ENCODE measurements at places on chromosomes 5 and 9. TPM values are rescaled to one million over a fixed set of nuclear protein-coding genes. Genes with fewer than 3 reads are reported as not detected.

DNA sequence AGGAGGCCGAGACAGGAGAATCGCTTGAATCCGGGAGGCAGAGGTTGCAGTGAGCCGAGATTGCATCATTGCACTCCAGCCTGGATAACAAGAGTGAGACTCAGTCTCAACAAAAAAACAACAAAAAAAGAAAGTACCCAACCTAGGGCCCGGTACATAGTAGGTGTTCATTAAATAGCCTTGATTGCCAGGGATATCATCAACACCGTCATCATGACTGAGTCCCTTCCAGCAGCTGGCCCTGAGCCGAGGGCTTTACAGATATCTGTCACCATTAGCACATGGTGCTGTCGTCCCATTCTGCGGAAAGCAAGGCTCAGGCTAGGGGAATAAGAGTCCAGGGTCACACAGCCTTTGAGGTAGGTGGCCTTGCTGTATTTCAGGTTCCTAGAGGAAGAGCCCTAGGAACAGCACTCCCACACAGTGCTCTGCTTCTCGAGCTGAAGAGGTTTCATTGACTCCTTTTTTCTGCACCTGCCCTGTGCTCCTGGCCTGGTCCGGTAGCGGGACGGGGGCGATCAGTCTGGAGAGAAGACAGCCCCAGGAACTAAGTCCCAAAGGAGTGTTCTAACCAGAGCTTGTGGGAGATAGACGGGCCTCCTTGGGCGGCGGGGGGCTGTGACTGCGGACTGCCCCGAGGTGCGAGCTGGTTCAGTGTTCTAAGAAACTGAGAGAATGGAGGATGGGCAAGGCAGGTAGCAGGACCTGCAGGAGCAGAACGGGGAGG, 48.2 kb downstream of the CXXC5 start:
- H3K4me3 ChIP-seq = no peak overlapping the region
- peaks cover 30% of the 10 kb centered on the region for H3K4me1 ChIP-seq
- H3K27ac ChIP-seq = peak overlapping the region; percentile 77
- H3K27me3 ChIP-seq = no peaks in the 10 kb centered on the region
- H3K36me3 ChIP-seq = no peaks in the 10 kb centered on the region

DNA sequence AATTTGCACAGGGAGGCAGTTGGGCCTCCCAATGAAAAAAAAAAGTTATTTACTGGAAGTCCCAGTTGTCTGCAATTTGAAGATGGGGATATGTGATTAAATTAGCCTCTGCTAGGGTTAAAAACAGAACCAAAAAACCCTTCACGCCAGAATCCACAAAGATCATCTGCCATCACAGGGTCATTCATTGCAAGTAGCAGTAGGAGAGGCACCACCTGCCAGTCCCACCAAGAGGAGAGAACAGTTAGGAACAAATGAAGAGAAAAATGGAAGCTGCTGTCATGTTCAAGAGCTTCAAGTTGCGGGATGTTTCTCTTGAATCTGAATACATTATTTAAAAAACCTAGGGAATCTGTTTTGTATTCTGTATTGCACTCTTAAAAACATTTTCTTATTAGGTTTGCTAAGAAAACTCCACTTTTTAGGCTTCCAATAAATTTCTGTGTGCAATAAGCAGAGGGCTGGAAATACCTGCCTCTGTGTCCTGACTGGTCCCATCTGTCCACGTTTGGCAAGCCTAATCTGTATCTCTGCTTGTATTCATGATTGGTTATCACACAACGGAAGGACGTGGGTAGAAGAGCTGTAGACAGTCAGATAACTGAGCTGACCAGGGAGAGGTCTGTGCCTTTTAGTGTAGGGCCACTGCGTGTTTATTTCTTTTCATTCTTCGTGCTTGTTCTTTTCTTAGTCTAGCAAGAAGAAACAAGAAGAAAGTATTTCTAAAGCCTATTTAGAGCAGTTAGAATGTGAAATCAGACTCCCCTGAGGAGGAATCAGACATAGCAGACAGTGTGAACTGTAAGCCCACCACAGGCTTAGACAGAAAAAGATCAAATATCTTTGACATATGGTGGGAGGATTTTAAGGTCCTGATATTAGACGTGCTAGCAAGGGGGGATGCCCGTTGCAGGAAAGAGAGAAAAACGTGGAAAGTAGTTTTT, 630.6 kb upstream of the SEMA6A start:
- no peak for DNase-seq
- H3K27ac ChIP-seq = no peak overlapping the region
- H3K27me3 ChIP-seq = no peaks in the 10 kb centered on the region
- no peaks in the 10 kb centered on the region for H3K36me3 ChIP-seq
- no peaks in the 10 kb centered on the region for H3K4me1 ChIP-seq

- H3K4me1 ChIP-seq = peaks cover 4% of the 10 kb centered on the region
- H3K27me3 ChIP-seq = no peaks in the 10 kb centered on the region
- H3K4me3 ChIP-seq = no peak overlapping the region
- peaks cover 4% of the 10 kb centered on the region for H3K36me3 ChIP-seq
These were observed 184.0 kb downstream of the PBX3 start for GRCh38 chr9:125931211-125931610.

DNA sequence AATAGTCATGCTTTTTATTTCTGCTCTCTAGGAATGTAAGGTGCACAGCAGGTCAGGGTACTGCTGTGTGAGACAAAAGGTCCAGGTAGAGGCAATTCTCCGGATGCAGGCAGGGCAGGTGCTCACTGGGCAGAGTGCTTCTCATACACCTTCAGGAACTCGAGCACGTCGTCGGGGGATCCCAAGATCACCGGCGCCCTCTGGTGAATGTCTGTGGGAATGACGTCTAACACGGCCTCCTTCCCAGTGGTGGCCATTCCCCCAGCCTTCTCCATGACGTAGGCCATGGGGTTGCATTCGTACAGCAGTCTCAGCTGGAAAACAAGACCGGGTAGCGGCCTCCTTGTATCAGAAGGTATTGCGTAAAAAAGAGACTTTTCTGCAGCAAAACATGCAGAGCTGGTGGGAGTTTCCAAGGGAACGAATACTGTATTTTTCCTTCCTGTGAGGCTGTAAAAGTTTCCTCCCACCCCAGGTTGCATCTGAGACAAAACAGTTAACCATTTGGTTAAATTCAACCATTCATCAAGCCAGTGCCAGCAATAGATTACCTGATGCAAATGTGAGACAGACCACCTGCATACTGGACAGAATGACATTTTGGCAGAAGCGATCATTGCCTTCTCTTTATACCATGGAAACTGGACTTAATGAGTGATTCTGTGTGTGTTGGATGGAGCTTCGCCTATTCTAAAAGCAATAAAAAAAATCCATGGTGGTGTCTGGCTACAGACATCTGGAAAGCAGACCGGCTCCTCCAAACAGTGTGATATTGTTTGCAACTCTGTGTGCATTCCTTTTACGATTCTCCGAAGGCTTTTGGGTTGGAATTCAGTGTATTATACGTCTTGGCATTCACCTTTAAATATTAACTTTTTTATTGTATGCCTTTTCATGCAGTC, 9.9 kb upstream of the FBP2 start:
- no peaks in the 10 kb centered on the region for H3K4me1 ChIP-seq
- DNase-seq = peak; percentile 80
- no peaks in the 10 kb centered on the region for H3K36me3 ChIP-seq

GRCh38 chr5:177393206-177393765, 7.2 kb downstream of the PFN3 start:
- DNase-seq = no peak
- peaks cover 12% of the 10 kb centered on the region for H3K27me3 ChIP-seq
- H3K4me1 ChIP-seq = no peaks in the 10 kb centered on the region
- no peaks in the 10 kb centered on the region for H3K36me3 ChIP-seq
- H3K27ac ChIP-seq = no peak overlapping the region

DNA sequence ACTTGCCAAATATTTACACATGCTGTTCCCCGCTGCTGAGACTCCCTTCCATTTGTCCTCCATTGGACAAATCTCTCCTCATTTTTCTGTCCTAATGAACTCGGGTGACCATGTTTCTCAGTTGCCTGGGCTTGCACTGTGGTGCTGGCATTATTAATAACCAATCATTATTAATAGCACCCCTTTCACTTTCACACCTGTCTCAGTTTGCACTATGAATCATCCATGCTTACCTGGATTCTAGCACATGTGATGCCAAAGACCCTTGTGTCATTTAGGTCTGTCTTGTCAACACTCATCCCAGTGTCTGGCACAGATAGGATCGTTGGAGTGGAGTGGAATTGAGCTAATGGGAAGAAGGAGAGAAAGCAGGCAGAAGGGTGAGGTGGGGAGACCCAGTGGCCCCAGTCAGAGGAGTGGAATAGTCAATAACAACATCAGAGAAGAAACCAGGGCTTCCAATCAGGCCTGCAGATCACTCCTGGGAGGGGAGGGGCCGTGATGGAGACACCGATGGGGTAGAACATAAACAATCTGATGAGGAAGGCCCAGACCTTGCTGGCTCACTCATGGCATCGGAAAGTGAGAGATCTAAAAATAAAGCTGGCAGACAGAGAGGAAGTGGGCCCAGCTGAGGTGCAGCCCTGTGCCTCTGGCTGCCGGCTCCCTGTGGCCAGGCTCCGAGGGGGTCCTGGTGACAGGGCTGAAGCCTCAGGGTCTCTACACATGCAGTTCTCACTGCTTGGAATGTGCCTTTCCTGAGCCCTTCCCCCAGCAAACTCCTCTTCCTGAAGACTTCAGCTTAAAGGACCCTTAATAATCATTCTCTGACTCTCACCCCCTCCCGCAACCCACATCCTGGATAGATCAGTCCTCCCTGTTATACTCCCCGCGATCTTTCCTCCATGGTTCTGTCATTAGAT, 33.5 kb upstream of the CRB2 start:
- DNase-seq = no peak
- H3K36me3 ChIP-seq = no peaks in the 10 kb centered on the region
- no peaks in the 10 kb centered on the region for H3K4me1 ChIP-seq
- H3K27ac ChIP-seq = no peak overlapping the region
- no peaks in the 10 kb centered on the region for H3K27me3 ChIP-seq

DNA sequence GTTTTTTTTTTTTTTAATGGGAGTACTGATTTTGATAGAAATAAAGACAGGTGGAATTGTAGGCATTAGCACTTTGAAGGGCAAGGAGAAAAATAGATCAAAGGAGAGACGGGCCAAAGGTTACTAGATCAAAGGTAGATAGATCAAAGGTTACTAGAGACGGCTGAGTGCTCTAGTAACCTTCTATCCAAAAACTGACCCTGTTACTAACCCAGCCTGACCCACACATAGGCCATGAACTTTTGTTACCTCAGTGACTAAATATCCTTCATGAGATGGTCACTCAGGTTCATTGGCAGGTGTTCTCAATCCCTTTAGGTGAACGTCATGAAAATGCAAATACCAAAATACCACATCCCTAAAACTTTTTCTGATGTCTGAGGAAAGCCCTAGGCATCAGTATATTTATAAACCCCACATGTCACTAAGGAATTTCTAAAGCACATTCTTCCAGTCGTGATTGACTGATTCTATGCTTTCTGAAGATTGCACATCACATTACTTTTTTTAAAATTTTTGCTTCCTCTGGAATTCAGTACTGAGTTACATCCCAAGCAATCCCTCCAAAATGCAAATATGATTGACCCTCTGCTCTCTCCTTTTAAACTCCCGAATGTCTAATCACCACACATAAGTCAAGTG, 772.7 kb downstream of the BRINP1 start:
- no peaks in the 10 kb centered on the region for H3K4me1 ChIP-seq
- no peak overlapping the region for H3K4me3 ChIP-seq
- no peak for DNase-seq
- no peaks in the 10 kb centered on the region for H3K27me3 ChIP-seq
- no peak overlapping the region for H3K27ac ChIP-seq

DNA sequence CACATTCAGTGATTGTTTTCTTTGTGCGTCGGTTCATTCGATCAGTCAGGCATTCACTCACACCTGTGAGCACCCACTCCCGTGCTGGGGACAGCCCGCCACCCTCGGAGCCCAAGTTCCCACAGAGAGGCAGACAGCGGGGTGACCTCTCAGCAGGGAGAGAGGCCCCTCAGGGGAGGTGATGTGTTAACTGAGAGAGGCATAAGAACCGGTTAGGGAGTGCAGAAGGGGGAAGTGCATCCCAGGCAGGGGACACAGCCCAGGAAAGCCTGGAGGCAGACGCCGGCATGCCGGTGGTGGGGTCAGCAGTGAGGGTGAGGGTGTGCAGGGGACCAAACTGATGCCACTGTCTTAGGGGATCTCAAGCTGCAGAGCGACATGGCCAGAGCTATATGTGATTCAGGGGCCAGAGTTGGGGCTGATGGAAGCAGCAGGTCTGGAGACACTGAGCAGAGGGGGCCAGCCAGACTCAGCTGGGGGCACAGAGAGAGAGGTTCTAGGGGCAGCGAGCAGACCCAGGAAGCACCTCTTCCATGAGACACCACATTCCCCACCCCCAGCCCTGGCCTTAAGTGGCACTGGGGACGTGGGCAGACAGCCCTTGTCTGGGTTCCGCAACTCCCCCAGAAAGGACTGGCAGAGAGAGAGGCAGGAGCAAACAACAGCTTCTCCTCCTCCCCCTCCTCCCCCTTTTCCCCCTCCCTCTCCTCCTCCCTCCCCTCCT, 35.9 kb downstream of the HK3 start:
- no peak for DNase-seq
- no peak overlapping the region for H3K4me3 ChIP-seq
- no peak overlapping the region for H3K27ac ChIP-seq
- H3K27me3 ChIP-seq = peaks cover 9% of the 10 kb centered on the region

The PCDHGA3 gene
- total RNA-seq = 1.3 TPM

- no peaks in the 10 kb centered on the region for H3K36me3 ChIP-seq
- no peak for DNase-seq
- no peak overlapping the region for H3K4me3 ChIP-seq
- no peak overlapping the region for H3K27ac ChIP-seq
- H3K27me3 ChIP-seq = peaks cover 3% of the 10 kb centered on the region
These were observed 31.1 kb downstream of the GZMK start for GRCh38 chr5:55055183-55055582.

DNA sequence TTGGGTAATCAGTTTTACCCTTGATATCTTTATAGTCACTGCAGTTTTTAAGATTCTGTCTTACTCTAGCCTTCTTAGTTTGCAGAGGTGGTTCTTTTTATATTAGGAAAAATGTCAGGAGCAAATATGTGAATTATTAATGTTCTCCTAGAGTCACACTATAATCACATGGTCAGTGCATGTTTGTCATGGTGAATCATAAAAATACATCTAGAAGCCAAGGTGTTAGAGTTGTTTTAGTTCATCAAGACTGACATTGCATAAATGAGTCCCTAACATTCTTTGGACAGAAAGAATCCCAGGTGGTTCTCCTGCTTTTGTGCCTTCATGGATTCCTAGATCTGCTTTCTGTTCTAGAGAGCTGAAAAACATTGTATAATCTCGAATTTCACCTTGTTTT, 22.9 kb downstream of the ATG10 start:
- DNase-seq = no peak
- no peaks in the 10 kb centered on the region for H3K36me3 ChIP-seq

Data from adrenal gland (tissue), 19 donors.